T-cell (primary cell): ENCODE measurements at places on chromosomes 11 and 22. TPM values are rescaled to one million over a fixed set of nuclear protein-coding genes. Genes with fewer than 3 reads are reported as not detected.

ANKRD49 gene
- total RNA-seq, result 38.3 TPM

ACTN3 gene
- 0.26 TPM for total RNA-seq

MMP13 gene
- total RNA-seq, result not detected

TOP3B gene
- total RNA-seq, result 90.6 TPM

ART5 gene
- not detected for total RNA-seq

OR4D5 gene
- not detected for total RNA-seq

P2RY6 gene
- total RNA-seq, result 1.4 TPM

TEX12 gene
- total RNA-seq, result 0.70 TPM

DCHS1 gene
- total RNA-seq, result 8.4 TPM

SLC17A6 gene
- total RNA-seq, result not detected

OR5T1 gene
- total RNA-seq, result not detected

ACCS gene
- 18.9 TPM for total RNA-seq

OR5A1 gene
- total RNA-seq, result not detected

CYP2D6 gene
- total RNA-seq, result 4.5 TPM

PHOX2A gene
- not detected for total RNA-seq

KCNQ1OT1 gene
- total RNA-seq, result 0.35 TPM

B4GAT1 gene
- 8.6 TPM for total RNA-seq

PARVA gene
- 0.89 TPM for total RNA-seq

LGALS12 gene
- total RNA-seq, result not detected

KCNK4 gene
- 0.35 TPM for total RNA-seq

CBLIF gene
- not detected for total RNA-seq

MRGPRX3 gene
- not detected for total RNA-seq

MN1 gene
- total RNA-seq, result 0.32 TPM

NUCB2 gene
- total RNA-seq, result 119 TPM

TMPRSS4 gene
- not detected for total RNA-seq

OR10G4 gene
- total RNA-seq, result not detected

HOATZ gene
- total RNA-seq, result not detected

INSC gene
- not detected for total RNA-seq

SYT9 gene
- not detected for total RNA-seq

SRPRA gene
- total RNA-seq, result 139 TPM
